Activated naive CD4-positive, alpha-beta T cell treated with Interleukin-2 at 50 U/mL for 16 hours (primary cell): ENCODE measurements at places on chromosomes 7 and 10.

DNA sequence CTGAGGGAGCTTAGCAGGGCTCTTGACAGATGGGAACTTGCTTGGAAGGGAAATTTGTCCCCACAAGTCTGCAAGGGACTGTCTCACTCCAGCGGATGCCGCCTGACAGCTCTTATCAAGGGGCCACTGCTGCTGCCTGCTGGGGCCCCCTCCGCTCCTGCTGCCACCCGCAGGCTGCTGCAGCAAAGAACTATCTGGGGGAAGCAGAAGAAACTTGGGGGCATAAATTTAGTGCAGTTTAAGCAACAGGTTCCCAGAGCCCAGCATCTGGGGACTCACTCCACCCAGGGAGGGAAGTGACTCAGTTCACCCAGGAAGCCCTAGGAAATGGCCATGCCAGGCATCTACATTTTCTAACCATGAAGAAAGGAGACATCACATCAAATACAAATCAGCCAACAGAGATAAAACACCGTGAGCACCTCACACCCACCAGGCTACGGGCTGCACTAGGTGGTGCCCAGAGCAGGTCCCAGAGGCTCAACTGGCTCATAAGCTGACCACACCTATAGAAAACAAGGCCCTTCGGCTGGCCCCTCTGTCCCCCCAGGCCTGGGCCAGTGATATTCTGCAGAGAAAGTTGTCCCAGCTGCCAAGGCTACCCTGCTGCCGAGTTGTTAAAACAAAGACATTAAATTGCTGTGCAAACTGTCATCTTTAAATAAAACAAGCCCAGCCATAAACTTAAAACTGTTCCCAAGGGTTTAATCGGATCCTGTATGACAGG lies 3.7 kb downstream of the RGS10 start:
- peak; percentile 42 for DNase-seq

GRCh38 chr10:84155521-84155920 lies 16.2 kb downstream of the GHITM start:
- DNase-seq: no peak

DNA sequence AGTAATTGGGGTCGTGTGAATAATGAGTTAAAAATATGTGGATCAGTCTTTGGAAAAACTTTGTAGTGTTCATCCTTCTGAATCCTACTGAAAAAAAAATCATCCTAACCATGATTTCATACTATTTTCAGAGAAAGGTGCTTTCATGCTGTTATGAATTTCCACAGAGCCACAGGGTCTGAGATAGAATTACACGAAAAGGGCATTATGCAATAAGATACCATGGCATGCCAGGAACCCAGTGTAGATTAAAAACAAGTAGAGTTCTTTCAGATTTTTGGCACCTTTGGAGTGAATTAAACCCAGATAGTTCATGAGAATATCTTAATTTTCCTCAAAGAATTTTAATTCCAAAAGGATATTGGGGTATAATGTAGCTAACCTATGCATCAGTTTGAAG lies 47.5 kb upstream of the AGMO start:
- no peak for DNase-seq

- no peak for DNase-seq
These were observed 133.4 kb upstream of the PFKP start for GRCh38 chr10:2933924-2934323.

DNA sequence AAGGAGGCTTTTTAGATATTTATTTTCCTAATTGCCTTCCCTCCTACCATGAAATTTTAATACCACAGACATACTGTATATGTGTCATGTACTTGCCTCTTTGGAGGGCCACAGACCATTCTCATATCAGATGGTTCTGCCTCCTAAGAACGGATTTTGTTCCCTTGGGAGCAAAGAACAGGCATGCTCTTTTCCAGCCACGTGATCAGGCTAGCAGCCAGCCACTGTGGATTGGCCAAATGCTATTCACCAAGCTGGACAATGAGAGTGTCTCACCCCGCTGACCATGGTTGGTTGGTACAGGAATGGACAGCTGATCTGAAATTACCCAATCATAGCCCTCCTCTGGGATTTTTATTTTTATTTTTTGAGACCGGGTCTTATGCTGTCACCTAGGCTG lies 21.5 kb upstream of the CRHR2 start:
- no peak for DNase-seq

- no peak for DNase-seq
These were observed 440.0 kb downstream of the DNAJB9 start for GRCh38 chr7:109009636-109010035.

DNA sequence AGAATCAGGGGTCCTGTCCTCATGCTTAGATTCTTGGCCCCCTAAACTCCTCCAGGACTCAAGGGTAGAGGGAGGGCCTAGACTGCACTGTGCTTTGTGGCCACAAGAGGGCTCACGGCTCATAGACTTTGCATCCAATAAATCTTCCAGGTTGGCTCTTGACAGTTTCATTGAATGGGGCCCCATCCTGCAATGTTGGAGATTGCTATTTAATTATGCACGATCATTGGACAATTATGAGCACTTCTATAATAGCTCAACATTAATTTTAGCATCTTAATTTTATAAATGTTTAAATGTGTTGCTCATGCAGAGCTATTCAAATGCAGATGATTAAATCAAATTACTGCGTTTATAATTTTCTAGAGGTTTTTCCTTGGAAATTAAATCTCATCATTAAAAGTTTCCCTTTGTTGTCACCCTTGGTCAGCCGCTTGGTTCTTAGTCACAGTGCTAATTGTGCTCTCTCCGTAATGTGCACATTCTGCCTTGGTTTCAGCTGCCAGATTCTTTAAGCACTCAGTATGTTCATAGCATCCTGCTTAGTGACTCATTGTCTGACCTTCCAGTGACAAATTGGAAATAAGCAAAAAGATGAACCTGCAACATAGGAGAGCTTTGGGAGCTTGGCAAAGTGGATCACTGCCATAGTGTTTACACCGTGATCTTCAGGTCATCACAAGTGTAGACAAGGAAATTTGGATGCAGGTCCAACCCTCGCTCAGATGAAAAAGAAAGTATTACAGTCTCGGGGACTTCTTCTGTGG lies 33.4 kb upstream of the PLPP4 start:
- DNase-seq: no peak

DNA sequence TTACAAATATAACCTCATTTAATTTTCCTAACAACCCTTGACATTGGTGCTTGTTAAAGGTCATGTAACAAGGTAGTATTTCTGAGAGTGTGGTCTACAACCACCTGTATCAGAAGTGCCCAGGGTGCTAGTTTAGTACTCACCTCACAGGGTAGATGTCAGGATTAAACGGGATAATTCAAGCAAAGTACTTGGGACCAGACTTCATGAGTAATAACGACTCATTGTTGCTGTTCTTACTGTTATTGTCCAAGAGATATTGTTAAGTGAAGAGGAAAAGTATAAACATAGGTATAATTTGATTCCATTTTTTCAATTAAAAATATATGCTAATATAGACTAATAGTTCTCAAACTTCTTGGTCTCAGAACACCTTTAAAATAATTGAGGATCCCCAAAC lies 179.3 kb downstream of the WNT2 start:
- no peak for DNase-seq

GRCh38 chr7:30660331-30661255 lies 21.7 kb downstream of the CRHR2 start:
- no peak for DNase-seq

DNA sequence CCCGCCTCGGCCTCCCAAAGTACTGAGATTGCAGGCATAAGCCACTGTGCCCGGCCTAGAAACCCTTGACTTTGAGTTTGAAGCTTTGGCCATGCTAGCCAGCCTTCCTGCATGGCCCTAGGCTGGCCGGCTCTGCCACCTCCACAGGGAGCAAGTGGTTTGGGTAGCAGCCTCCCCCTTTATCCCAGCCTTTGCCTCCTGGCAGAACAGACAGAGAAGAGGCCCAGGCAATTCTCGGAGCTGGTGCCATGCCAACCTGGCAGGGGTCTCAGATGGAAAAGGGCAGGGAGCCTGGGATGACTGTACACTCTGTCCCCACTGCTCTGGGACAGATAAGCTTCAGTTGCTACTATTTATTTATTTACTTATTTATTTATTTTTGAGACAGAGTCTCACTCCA lies 39.4 kb downstream of the SRRM3 start:
- no peak for DNase-seq

- DNase-seq: no peak
These were observed 885 bp upstream of the NKX1-2 start for GRCh38 chr10:124450783-124451057.

DNA sequence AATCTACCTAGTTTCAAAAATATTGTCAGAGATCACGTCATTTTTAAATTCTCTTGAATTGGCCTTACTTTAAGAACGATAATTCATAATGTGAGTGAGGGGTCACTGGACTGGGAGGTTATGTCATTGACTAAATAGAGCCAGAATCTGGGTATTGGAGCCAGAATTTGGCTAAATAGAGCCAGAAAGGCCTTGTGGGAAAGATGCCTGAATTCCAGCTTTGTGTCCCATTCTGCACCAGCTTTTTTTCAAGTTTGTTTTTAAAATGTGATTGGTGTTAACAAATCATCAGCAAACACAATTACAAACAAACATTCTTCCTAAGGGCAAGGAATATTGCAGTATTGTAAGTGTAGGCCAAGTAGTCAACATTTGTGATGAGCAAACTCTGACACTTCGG lies 233.2 kb upstream of the PRKCQ start:
- no peak for DNase-seq

DNA sequence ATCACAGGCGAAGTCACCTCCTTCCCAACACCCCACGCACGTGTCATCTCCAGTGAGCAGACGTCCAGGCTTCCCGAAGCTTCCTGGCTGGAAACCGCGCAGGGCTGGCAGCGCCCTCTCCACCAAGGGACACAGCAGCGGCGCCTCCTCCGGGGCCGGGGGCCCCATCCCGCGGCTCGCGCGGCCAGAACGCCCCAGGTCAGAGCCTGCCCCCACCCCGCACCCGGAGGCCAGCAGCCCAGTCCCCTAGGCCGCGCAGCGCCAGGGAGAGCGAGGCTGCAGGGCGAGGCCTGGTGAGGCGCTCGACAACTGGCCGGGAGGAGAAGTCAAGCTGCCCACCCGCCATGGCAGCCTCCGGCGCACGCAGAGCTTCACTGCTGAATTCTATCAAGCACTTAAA lies 247.0 kb downstream of the SEMA3D start:
- DNase-seq: no peak

- no peak for DNase-seq
These were observed 334.4 kb downstream of the SUGCT start for GRCh38 chr7:40468891-40469864.
